ENCODE measurements at places on chromosomes 1 and 21. TPM values are rescaled to one million over a fixed set of nuclear protein-coding genes. Genes with fewer than 3 reads are reported as not detected.

Gene PSMB2
- 58.9 TPM for total RNA-seq

Gene C1orf21
- 15.5 TPM for total RNA-seq

Gene LORICRIN
- not detected for total RNA-seq

GRCh38 chr1:197787056-197787455 lies 11.8 kb upstream of the DENND1B start:
- H3K27me3 ChIP-seq = no peaks in the 10 kb centered on the region
- no peaks in the 10 kb centered on the region for H3K36me3 ChIP-seq
- no peak overlapping the region for H3K4me3 ChIP-seq
- peaks cover 39% of the 10 kb centered on the region for H3K4me1 ChIP-seq

- no peak for DNase-seq
- H3K36me3 ChIP-seq = peaks cover 12% of the 10 kb centered on the region
- H3K27ac ChIP-seq = no peak overlapping the region
- H3K27me3 ChIP-seq = peaks cover 56% of the 10 kb centered on the region
- H3K4me1 ChIP-seq = peaks cover 5% of the 10 kb centered on the region
- H3K4me3 ChIP-seq = no peak overlapping the region
These were observed 6.0 kb upstream of the MYOG start for GRCh38 chr1:203091761-203092330.

DNA sequence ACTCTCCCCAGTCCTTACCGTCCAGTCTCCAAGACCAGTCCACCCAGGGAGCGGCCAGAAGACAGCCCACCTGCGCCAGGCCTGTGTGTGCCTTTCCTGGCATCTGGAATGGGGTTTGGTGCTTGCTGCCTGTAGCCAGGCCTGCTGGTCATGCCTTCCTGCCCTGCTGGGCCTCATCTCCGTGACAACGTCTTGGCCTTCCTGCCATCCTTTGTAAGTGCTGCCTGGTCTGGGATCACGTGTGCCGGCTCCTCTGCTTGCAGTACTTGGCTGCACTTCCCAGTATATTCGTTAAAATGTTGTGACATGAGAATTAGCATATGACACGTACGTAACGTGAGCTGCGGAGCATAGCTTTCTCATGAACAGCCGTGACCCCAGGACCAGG lies 145.3 kb upstream of the COL6A1 start:
- H3K4me3 ChIP-seq = no peak overlapping the region
- no peaks in the 10 kb centered on the region for H3K27me3 ChIP-seq
- peak overlapping the region; percentile 41 for H3K27ac ChIP-seq
- peaks cover 3% of the 10 kb centered on the region for H3K36me3 ChIP-seq
- H3K4me1 ChIP-seq = peaks cover 51% of the 10 kb centered on the region

DNA sequence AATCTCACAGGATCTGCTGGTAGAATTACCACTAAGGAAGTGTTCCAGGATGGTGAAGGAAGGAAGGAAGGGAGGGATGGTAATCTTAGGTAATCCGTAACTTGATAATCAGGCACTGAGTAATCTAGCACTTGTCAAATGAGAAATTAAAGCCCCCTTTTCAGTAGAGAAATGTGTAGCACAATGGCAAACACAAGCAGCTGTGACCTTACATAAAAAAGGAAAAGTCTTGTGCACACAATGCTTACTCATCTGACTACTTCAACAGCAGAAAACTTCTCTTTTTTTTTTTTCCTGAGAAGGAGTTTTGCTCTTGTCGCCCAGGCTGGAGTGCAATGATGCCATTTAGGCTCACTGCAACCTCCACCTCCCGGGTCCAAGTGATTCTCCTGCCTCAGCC lies 6.1 kb downstream of the NUP210L start:
- no peak for DNase-seq
- no peak overlapping the region for H3K4me3 ChIP-seq
- H3K27me3 ChIP-seq = no peaks in the 10 kb centered on the region
- peaks cover under 1% of the 10 kb centered on the region for H3K36me3 ChIP-seq

DNA sequence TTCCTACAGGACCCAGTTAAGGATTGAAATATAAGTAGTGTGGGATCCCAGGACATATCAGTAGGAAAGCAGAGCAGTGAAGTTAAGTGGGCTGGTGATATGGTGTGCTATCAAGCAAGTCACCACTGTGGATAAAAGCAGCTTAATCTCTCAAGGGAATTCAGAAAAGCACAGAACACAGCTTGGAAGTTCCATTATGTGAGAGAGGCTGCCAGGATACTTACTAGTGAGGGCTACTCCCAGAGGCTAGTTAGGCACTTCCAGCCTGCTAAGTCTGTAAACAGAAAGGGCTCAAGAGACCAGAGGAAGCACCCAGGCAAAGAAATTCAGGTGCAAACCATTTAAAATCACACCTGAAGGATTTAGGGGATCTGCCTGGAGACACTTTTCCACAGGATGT lies 18.8 kb upstream of the GRIK1 start:
- H3K36me3 ChIP-seq = no peaks in the 10 kb centered on the region
- H3K27me3 ChIP-seq = peaks cover 34% of the 10 kb centered on the region
- no peak overlapping the region for H3K27ac ChIP-seq
- no peak for DNase-seq

GRCh38 chr1:234303231-234303630 lies 70.0 kb upstream of the COA6 start:
- peaks cover 2% of the 10 kb centered on the region for H3K27me3 ChIP-seq
- H3K36me3 ChIP-seq = no peaks in the 10 kb centered on the region
- H3K27ac ChIP-seq = no peak overlapping the region

GRCh38 chr1:235940285-235940684 lies 73.6 kb upstream of the LYST start:
- no peaks in the 10 kb centered on the region for H3K27me3 ChIP-seq
- peaks cover 16% of the 10 kb centered on the region for H3K4me1 ChIP-seq
- no peak overlapping the region for H3K27ac ChIP-seq
- H3K36me3 ChIP-seq = no peaks in the 10 kb centered on the region

DNA sequence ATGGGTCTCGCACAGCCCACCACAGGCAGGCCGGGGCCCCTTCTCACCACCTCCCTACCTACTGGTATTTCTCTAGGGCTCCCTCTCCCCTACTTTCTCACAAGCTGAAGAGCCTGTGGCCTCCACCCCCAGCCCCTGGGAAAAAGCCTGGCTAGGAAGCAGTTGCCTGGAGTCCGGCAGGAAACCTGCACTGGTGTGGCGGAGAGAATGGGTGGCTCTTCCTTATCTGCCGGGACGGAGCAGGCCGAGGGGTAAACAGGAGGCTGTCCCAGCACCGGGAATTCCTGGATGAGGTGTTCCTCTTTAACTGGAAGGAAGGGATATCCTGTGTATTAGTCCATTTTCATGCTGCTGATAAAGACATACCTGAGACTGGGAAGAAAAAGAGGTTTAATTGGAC lies 125.8 kb downstream of the TLR5 start:
- H3K27me3 ChIP-seq = peaks cover 4% of the 10 kb centered on the region
- no peak for DNase-seq
- no peak overlapping the region for H3K4me3 ChIP-seq
- no peak overlapping the region for H3K27ac ChIP-seq
